ENCODE measurements at places on chromosomes 1 and 21.

- no peak for DNase-seq
Observed at GRCh38 chr1:16293538-16293937, 56.6 kb upstream of the CPLANE2 start.

- peak; percentile 91 for DNase-seq
Observed at GRCh38 chr1:144551543-144552424, 40.9 kb upstream of the PPIAL4F start.

DNA sequence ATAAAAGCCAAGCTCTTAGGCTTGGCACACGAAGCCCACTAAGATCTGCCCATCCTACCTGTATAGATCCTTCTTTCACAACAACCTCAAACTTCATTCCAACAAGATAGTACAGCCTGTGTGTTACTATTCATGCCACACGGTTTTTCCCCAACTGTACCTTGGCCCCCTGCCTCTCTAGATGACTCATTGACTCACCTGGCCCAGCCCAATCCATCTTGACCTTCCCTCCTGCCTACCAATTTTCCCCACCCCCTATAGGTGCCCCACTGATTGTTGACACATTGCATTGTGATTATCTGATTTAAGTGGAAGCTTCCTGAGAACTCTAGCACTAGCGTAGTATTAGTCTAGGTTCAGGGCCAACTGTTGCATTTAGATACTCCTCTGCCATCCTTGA is 2.0 kb upstream of the CD101 start:
- no peak for DNase-seq

- no peak for DNase-seq
Observed at GRCh38 chr1:114195819-114196218, 42.1 kb upstream of the SYT6 start.

- peak; percentile 67 for DNase-seq
Observed at GRCh38 chr21:33036430-33037162, 10.9 kb downstream of the OLIG2 start.

DNA sequence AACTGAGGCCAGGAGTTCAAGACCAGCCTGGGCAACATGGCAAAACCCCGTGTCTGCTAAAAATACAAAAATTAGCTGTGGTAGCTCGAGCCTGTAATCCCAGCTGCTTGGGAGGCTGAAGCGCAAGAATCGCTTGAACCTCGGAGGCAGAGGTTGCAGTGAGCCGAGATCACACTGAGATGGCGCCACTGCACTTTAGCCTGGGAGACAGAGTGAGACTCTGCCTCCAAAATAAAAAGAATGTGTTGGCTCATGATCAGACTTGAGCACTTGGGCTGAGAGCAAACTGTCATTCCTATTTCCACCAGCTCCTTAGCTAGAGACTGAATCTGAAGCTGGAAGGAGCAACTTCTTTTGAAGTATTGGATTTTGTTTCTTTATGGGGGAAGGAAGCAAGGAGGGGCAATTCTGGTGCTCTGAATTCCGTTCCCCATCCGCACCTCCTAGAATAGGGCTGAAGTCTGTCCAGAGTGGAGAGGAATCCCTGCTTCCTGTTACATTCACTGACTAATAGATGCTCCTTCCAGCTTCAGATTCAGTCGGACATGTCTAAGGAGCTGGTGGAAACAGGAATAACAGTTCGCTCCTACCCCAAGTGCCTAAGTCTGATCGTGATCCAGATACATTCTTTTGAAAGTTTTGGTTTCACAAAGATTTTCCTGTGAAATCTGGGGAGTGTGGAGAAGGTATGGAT is 3.8 kb downstream of the ZNF672 start:
- DNase-seq = peak; percentile 81

DNA sequence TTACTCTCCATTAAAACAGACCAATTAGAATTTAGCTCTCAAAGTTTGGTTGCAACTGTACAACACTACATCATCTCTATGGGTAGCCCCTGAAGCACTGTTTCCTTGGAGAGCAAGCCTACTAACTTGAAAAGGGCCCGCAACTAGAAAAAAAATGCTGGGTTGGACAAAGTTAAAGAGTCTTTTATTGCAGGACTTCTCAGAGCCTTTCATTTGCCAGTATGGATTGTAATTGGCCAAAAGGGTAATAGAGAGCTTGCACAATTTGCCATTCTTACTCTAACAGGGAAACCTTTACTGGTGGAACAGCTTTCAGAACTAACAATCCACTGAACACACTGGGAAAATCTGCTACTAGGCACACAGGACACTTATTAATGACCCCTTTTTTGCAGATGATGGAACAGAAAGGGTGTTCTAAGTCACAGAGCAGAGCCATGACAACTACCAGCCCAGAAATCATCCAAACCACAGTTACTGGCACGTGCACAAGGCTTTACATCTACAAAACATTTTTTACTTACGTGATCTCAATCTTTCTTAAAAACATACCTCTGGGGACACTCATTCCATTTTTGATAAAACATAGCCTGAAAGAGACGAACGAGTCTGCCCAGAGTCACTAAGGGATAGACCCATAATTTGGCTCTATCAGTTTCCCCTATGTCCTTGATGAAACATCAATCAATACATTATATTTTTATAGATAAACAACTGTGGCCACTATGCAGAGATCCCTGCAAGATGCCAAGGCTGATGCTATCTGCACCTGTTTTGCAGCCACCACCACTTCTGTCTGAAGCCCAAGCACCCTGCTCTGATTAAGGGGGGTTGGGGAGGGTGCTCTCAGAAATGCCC is 176.3 kb upstream of the EDN2 start:
- no peak for DNase-seq

GRCh38 chr1:226691247-226691646 is 47.8 kb downstream of the ITPKB start:
- DNase-seq = no peak

Data from cardiac muscle cell (in vitro differentiated cells and primary cell).